ENCODE measurements at places on chromosomes 16 and 17.

DNA sequence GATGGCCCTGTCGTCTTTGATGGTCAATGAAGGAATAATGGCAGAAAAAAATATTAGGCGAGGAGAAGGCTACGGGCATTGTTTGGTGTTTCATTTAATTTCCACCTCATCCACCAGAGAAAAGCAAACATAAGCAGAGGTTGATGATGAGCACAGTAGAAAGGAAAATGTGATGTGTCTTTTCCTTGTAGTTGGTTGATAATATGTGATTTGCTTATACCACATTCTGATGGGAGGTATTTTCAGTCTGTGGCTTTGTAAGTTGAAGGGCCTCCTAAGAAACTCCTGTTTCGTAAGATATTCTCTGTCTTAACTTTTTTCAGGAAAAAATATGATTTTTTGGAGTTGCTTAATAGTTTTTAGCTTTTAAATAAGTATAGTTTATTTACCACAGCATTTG, 215.7 kb downstream of the PRKCA start:
- DNase-seq = no peak

GRCh38 chr16:75054556-75054947, 55.7 kb downstream of the ZNRF1 start:
- no peak for DNase-seq

GRCh38 chr17:76497979-76498875, 3.0 kb downstream of the RHBDF2 start:
- no peak for DNase-seq

DNA sequence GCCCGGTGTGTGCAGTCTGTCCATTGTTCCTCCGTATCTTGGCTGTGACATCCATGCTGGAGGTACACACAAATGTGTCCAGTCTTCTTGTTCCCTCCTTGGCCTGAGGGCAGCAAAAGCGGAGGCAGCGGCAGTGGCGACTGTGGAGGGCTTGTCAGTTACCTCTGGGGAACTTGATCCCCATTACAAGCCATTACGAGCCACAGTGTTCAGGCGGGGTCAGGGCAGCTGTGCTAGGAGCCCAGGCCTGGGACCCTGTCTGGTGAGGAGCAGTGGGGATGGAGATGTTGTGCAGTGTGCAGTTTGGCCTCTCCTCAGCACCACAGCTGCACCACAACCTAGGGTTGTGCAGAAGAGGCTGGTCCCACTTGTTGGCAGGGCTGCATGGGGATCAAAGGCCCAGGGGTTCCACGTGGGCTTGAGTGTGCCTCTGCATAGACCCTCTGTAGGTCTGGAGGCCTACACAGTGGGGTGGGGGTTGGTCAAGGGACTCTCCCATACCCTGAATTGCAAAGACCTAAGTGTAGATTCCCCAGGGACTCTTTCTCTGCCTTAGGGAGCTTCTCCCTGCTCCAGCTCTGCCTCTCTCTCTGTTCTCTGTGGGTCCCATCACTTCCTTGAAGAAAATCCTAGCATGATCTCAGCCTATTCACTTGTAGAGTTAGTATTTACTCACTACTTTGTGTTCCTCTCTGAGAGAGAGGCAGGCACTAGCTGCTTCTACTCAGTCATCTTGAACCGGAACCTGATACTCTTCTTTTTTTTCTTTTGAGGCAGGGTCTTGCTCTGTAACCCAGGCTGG, 58.8 kb downstream of the SLFN11 start:
- no peak for DNase-seq

DNA sequence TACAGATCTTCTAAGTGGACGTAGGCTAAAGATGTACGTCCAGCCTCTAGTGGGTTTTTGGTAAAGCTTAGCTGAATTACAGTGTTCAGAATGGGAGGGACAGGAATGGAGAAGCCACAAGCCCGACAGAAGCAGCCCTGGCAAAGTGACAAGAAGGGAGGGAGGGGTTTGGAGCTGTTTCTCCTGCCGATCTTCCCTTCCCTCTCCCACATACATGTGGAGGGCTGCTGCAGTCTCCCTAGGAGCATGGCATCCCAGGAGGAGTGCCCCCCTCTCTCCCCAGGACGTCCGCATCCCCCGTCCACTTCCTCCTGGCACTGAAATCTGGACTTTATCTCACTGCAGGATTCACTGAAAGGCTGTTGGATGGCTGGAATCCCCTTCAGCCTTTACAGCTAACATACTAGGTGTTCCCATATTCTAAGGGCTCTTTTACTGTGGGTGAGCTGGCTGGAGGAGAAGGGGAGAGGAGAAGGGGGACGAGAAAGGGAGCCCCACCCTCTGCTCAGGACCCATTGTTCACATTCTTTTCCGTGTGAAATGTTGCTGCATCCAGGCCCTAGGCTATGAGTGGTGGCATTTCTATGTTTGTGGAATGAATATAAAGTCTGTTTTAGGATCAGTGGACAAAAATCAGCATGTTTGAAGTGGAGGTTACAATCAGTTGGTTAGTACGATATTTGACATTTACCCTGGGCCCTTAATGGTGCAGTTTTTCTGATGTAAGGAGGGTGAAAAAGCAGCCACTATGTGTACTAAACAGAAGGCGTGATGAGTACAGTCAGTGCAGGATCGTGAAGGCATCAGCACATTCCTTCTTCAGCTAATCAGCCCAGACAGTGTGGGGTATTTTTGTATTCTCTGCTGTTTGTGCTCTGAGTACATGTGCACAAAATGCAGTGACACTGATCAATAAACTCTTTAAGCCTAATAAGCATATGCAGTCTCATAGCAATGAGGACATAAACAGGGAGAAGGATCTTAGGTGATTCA, 94.6 kb downstream of the SPECC1 start:
- no peak for DNase-seq

DNA sequence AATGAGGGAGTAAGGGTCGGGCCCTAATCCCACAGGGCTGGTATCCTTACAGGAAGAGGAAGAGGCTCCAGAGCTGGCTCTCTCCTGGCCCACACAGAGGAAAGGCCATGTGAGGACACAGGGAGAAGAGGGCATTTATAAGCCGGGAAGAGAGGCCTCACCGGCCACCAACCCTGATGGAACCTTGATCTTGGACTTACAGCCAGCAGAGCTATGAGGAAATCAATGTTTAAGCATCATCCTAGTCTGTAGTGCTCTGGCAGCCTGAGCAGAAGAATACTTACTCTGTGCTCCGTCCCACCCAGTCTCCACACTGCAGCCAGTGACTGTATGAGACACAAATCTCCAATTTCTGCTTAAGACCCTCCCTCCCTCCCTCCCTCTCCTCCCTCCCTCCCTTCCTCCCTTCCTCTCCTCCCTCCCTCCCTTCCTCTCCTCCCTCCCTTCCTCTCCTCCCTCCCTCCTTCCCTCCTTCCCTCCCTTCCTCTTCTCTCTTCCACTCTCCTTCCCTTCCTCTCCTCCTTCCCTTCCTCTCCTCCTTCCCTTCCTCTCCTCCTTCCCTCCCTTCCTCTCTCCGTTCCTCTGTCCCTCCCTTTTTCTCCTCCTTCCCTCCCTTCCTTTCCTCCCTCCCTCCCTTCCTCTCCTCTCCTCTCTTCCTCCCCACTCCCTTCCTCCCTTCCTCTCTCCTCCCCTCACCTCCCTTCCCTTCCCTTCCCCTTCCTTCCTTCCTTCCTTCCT, 8.9 kb upstream of the TMEM220 start:
- no peak for DNase-seq

- DNase-seq = no peak
Observed at GRCh38 chr17:3835410-3836229, 10.4 kb downstream of the NCBP3 start.

DNA sequence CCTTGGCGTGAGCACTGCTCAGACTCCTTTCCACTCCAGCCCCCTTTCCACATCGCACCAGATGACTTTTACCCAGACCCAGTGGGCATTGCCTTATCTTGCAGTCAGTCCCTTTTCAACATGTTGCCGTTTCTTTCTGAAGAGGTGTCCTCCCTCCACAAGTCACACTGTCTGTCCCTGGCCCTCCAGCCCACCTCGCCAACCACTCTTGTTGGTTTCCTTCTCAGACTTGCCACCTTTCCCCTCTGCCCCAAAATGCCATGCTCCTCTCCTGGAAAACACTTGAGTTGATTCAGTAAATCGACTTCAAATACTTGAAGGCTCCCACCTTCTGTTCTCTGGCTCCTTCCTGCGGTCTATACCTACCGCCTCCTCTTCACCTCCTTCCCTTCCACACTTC, 7.5 kb upstream of the ADAM11 start:
- no peak for DNase-seq

GRCh38 chr16:69123910-69124309, 8.5 kb downstream of the CHTF8 start:
- no peak for DNase-seq

GRCh38 chr16:11757671-11758545, 15.3 kb upstream of the TXNDC11 start:
- no peak for DNase-seq

Data from GOT3 (cell line).